Adrenal gland (tissue), 19 donors: ENCODE measurements at places on chromosomes 3 and 15.

DNA sequence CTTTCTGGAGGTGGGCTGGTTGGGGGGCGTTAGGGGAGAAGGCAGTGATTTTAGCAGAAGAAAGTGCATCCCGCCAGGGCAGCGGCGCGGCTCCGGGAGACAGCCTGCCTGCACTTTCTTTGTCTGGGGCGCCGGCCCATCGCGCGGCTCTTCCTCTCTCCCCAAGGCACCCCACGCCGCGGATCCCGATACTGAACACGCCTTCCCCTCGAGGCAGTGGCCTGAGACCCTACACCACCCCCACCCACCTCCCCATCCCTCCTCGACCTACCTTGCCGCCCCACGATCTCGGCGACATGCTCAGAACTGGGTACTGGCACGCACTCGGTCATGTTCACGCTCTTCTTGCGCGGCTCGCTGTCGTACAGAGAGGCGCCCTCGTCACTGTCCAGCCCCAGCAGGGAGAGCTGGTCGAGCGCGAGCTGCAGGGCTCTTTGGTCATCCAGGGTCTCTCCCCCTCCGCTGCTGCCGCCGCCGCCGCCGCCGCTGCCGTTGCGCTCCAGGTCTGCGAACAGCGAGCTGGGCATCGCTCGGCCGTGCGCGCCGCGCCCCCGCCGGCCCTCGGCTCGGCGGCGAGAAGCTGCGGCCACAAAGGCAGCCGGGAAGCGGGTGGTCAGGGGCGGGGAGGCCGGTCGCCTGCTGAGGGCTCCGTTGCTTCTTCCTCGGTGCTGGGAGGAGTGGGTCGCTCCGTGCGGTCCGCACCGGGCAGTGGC is 483 bp downstream of the MEX3B start:
- peak; percentile 42 for DNase-seq

- DNase-seq = peak; percentile 13
These were observed 111.4 kb downstream of the DLG1 start for GRCh38 chr3:197186887-197187588.

GRCh38 chr3:16064642-16065414 is 109.7 kb upstream of the GALNT15 start:
- DNase-seq = peak; percentile 78

- DNase-seq = peak; percentile 68
These were observed 118.1 kb downstream of the TBC1D2B start for GRCh38 chr15:77959432-77959879.

DNA sequence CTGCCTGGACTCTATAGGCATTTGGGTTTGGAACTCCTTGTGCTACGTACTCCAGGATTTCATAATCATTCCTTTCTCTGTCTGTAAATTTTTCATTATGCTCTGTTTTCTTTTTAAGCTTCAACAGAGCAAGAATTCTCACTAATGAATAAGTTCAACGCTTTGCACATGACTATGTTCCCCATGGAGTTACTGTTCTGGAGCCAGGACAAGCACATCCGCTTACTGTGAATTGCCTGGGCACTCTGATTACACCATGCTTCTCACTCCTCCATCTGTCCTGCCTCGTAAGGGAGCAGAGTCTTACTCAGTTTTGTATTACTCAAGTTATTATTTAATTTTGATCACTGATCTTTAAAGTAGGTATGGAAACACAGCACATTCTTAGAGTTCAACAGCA is 472.7 kb downstream of the RAP2B start:
- DNase-seq = no peak
